ENCODE measurements at places on chromosomes 7 and 10.

DNA sequence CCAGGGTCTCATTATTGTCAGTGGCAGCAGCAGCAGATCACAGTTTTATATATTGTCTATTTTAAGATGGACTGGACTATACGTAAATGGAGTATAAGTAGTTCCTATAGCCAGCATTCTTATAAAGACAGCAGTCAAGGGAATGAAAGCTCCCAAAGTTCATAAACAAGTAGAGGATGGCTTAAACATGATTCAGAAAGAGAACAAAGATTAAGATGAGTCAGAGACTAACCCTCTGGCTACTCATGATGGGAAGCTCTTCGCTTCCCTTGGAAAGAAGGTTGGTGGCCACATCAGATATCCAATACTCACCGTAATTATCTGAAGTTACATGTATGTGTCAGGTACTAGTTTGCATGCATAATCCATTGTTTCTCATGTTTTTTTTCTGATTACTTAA is 277.0 kb downstream of the INHBA start:
- no peak for DNase-seq

DNA sequence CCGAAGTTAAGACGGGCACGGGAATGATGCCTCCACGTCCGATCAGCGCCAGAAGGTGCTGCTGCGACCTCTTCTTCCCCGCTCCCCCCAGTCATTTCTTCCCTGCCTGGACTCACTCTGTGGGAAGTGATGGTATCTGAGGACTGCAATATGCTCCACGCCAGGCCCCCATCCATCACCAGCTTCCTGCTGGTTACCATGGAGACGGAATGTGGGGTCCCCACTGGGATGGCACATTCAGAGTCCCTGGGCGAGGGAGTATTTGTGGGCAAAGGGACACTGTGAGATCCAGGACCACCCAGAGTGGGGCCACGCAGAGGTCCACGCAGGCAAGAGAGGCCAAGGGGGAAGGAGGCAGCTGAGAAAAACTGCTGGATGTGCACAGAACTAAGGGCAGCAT is 39.7 kb downstream of the CARD11 start:
- DNase-seq: no peak

GRCh38 chr7:102974366-102975236 is 61.8 kb downstream of the LRRC17 start:
- no peak for DNase-seq

DNA sequence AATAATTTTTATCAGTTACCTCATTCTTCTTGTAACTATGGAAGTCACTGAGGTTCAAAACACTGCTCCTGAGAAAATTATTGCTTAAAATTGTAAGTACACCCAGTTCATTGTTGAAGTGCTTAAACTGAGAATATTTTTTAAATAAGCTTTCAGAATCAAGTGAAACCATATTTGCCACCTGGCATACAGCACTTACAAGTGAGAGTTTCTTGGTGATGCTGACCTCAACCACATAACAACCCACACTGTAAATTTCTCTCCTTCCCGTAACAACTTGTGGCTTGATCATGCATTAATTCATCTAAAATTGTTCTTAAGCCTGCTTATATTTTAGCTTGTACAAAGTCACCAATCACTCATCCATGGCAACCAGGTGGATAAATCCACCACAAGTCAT is 34.0 kb downstream of the IMMP2L start:
- no peak for DNase-seq

- DNase-seq: no peak
Observed at GRCh38 chr10:22620140-22620857, 94.1 kb downstream of the PIP4K2A start.

- no peak for DNase-seq
Observed at GRCh38 chr10:109405338-109405737, 518.0 kb downstream of the XPNPEP1 start.

DNA sequence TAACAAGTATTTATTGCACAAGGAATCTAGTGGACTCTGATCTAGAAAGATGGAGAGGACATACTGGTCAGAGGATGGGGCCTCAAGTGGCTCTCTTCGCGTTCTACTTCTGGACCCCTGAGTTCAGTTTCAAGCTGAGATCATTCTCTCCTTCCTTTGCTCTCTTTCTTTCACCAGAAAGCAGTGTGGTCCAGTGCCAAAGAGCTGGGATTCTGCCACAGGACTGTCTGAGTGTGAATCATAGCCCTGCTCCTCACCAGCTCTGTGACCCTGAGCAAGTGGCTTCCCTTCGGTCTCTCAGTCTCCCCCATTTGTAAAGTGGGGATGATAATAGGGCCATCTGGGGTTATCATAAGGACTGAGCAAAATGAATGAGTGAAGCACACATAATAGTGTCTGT is 715.2 kb downstream of the SUGCT start:
- no peak for DNase-seq

GRCh38 chr7:70322856-70323255 is 724.6 kb downstream of the AUTS2 start:
- no peak for DNase-seq

DNA sequence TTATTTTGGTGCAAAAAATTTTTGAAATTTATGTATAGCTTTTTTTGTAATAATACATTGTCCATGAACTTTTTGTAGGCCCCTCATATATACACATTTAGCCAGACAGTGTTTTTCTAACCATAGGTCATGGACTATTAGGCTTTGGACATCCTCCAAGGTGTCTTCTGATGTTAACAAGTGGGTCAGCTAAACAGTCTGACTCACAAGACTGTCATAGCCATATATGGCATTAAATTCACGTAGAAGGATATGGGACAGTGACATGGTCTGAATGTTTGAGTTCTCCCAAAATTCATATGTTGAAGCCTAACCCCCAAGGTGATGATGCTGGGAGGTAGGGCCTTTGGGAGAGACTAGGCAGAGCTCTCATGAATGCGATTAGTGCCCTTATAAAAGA is 14.0 kb upstream of the NUB1 start:
- DNase-seq: no peak

DNA sequence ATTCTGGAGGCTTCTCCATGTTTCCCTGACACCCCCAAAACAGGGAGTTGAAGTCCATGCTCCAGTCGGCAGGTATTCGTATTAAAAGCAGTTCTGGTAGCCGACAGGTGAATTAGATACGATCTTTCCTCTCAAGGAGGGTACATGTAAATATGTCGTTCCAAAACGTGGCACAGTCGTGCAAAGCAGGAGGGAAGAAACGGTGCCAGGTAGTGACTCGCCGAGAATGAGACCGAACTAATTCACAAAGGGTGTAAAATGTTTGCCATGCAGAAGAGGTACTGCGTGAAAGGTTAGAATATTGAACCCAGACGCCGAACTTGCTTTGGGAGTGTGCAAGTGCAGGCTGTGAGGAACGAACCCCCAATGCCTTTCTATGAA is 483 bp downstream of the EDRF1 start:
- DNase-seq: no peak

Data from cortex of kidney (tissue), 1 donor.